ENCODE measurements at places on chromosomes 3 and 15.

- DNase-seq: no peak
Observed at GRCh38 chr3:33732394-33732793, 14.3 kb upstream of the CLASP2 start.

- peak; percentile 66 for DNase-seq
Observed at GRCh38 chr15:95990833-95991232, 339.7 kb upstream of the NR2F2 start.

DNA sequence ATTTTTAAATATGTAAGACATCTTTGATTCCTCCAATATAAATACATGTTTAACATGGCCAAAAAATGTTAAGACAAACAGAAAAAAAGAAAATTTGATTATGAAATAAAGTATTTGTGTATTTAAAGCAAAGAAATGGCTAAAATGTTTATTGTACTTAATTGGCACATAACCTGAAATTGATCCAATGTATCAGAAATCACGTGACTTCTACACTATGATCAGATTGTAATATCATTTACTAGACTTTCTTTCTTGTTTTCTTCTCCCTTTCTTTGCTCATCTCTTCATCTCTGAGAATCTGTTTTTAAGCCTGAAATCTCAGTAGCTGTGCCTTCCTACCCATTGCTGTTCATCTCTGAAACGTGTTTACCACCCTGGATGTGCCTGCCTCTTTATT is 420.3 kb downstream of the RSL24D1 start:
- DNase-seq: no peak

- no peak for DNase-seq
Observed at GRCh38 chr3:132625613-132626012, 28.5 kb downstream of the ACKR4 start.

Data from immature natural killer cell (primary cell).